Astrocyte of the hippocampus (primary cell): ENCODE measurements at places on chromosomes 1 and 21.

DNA sequence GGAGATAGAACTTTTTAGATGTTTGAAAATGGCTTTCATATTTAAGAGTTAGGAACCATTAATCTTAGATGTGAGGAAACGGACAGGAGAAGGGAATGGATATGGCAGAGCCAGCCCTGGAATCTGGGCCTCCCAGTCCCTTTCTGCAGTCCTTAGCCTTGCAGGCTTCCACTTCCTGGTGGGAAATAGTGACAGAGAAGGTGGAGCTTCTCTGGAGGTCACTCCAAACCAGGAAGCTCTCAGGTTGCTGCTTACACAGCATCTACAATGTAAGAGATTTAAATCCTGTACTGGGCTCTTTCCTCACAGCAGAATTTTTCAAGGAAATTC is 2.5 kb downstream of the S100A11 start:
- DNase-seq: no peak

DNA sequence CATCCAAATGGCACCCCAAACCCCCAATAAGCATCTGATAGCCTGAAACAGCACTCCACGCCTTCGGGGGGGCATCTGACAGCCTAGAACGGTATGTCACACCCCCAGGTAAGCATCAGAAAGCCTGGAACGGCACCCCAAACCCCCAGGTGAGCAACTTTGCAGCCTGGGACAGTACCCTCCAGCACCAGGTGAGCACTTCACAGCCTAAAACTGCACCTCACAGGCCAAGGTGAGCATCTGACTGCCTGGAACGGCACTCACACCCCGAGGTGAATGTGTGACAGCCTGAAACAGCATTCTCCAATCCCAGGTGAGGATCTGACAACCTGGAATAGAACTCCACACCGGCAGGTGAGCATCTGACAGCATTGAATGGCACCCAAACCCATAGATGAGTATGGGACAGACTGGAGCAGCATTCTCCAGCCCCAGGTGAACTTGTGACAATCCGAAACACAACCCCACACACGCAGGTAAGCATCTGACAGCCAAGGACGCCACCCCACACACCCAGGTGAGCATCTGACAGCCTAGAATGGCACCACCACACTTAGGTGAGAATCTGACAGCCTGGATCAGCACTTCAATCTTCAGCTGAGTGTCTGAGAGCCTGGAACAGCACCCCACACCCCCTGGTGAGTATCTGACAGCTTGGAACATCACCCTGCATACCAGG is 18.3 kb upstream of the MMEL1 start:
- no peak for DNase-seq

DNA sequence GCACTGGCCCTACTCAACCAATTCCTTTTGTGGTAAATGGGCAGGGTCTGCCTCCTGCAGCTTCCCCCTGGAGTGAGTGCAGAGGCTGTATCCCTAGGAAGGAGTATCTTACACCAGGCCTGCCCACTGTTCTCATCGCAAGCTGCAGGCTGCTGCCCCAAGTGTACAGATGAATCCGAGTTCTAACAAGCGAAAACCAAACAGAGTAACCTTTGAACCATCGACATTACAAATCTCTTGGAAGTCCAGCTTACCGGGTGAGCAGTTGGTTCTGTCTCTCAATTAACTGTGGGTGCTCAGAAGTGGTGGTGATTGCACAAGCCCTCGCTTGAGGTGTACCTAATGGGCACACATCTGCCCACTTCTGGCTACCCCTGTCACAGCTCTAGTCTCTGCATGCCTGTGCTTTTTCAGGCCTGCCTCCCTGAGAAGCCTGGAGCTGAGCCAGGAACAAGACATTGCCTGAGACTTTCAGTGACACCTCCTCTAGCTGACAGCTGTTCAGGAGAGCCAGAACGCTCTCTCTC is 22.7 kb downstream of the INAVA start:
- DNase-seq: no peak

- no peak for DNase-seq
Observed at GRCh38 chr1:148352470-148353053, 130.5 kb downstream of the PPIAL4G start.

- DNase-seq: no peak
Observed at GRCh38 chr1:60431593-60431992, 358.0 kb upstream of the C1orf87 start.

DNA sequence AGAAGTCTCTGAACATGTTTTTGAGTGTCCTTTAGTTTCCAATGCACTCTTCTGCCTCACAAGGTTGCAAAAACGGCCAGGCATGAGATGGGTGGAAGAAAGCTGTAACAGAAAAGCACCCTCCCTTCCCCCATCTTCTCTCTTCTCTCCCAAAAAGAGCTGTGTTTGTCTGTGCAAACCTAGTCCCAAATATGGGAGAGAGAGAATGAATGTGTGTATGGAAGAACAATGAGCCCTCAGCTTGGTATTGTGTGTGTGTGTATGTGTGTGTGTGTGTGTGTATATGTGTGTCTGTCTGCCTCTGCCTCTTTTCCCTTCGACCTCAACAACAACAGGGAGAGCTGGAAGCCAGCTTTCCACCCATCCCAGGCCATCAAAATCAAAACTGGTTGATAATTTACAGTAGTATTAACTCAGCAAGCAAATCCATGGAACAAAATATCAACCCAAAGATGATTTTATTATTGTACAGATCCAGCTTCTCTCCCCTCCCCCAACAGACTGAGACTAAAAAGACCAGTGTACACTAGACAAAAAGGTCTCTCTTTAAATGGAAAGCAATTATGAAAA is 1.8 kb downstream of the RERE start:
- peak; percentile 61 for DNase-seq

- DNase-seq: no peak
Observed at GRCh38 chr1:2477791-2478499, 1.9 kb downstream of the PLCH2 start.

GRCh38 chr1:18469514-18469913 is 11.2 kb upstream of the KLHDC7A start:
- no peak for DNase-seq

GRCh38 chr1:66446261-66447001 is 87.5 kb upstream of the SGIP1 start:
- DNase-seq: peak; percentile 82

- DNase-seq: no peak
Observed at GRCh38 chr1:237103021-237103420, 61.0 kb downstream of the RYR2 start.

DNA sequence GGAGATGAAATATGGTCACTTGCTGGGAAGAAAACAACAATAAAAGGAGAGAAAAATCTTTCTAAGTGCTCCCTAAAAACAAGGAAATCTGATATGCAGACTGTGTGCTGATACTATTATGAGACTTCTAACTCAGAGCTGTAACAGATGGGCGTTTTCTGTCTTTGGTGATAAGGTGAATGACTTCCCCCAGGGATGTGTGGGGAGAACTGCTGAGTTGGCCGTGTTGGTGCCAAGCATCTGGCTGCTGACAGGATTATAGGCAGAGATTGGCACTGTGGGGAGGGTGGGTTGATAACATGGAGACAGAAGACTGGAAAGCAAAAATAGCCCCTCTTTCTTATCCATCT is 438.5 kb upstream of the PLXNA2 start:
- DNase-seq: no peak

DNA sequence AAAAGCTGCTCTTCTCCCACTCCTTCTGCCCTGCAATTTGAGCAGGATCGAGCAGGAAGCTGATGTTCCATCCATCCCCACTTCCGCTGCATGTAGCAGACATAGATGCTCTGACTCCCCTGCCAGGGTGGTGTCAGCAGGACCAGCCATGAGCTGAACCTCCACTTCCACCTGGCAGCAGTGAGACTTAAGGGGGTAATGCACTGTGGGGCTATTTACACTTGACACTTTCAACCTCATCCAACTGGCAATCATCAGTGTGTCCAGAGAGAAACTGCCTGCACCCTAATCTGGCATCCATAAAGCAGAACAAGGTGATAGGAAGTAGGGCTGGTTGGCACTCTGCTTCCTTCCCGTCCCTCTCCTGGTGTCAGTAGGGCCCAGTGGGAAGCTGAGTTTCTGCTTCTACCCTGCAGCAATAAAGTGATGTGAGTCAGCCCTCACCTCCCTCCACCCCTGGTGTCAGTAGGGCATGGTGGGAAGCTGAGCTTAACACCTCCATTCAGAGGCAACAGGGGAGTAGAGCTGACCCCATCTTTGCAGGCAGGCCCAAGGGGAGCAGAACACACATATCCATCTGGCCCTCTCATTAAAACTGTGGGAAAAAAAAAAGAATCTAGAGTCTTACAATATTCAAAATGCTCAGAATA is 272.3 kb downstream of the PTPRU start:
- no peak for DNase-seq

DNA sequence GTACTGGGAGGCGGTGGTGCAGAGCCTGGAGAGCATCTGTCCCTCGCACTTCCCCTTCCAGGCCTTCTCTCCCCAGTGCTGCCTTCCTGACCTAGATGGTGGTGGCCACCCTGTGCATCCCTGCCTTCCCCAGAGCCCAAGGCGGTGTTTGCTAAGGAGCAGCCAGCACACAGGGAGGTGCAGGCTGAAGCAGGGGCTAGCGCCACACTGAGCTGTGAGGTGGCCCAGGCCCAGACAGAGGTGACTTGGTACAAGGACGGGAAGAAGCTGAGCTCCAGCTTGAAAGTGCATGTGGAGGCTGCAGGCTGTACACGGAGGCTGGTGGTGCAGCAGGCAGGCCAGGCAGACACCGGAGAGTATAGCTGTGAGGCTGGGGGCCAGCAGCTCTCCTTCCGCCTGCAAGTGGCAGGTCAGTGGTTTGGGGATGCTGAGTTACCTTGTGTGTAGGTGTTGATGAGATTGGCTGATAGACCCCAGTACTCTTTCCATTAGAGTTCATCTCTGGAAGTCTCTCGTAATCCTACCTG is 51.6 kb downstream of the OBSCN start:
- no peak for DNase-seq

GRCh38 chr1:235326719-235327558 is 1.0 kb downstream of the ARID4B start:
- peak; percentile 63 for DNase-seq

DNA sequence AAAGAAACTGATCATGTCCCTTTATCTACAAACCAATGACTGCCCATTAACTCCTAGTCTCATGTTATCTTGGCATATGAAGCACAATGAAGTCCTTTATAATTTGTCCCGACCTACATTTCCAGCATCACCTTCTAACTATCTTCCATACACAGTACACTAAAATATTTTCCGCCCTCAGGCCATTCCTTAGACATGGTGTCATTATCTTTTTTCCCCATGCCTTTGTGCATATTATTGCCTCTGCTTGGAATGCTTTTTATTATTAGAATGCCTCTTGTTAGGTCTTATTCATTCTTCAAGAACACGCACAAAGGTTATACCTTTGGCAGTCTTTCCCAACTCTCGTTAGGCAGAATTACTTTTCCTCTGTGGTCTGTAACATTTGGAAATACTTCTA is 39.6 kb downstream of the ATG4C start:
- DNase-seq: peak; percentile 64

- peak; percentile 41 for DNase-seq
Observed at GRCh38 chr1:13813398-13814012, 113.5 kb downstream of the PRDM2 start.

DNA sequence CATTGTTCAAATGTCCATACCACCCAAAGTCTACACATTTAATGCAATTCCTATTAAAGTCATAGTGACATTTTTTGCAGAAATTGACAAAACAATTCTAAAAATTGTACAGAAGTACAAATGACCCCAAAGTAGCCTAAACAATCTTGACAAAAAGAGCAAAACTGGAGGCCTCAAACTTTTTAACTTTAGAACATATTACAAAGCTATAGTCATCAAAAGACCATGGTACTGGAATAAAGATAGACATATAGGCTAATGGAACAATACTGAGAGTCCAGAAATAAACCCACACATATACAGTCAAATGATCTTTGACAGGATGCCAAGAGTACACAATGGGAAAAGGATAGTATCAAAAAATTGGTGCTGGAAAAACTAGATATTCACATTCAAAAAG is 213.2 kb upstream of the SAMSN1 start:
- DNase-seq: no peak

- DNase-seq: peak; percentile 15
Observed at GRCh38 chr1:237901299-237901934, 10.7 kb upstream of the ZP4 start.

DNA sequence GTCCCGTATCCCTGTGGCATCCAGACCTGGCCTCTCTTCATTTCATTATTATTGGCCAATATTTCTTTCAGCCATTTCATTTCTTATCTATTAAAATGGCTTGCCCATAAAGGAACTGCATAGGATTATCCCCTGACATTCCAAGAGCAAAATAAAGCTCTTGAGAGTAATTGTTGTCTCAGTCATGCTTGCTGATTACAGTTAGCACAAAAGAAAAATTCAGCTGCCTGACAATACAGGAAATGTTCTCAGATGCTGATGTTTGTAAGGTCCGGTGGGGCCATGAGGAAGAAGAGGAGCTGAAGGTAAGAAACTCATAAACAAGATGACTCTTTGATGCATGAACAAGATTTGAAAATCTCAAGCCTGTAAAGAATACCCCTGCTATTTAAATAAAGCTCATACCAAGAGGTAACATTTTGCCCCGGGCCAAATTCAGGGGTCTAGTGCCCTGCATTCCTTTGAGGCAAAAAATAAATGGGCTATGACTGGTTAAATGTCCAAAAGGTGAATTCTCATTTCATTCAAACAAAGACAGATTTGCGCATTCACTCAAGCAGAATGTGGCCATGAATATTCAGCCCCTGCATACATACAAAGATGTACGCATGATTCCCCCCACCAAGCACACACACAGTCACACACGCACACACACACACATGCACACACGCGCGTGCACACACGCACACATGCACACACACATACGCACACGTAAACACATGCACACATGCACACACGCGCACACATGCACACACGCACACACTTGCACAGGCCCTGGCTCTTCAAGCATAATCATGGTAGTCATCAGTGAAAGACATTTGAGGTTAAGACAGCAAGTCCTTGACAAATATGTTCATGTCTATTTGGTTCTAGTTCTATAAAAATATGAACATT is 44.8 kb downstream of the KCNJ15 start:
- no peak for DNase-seq

DNA sequence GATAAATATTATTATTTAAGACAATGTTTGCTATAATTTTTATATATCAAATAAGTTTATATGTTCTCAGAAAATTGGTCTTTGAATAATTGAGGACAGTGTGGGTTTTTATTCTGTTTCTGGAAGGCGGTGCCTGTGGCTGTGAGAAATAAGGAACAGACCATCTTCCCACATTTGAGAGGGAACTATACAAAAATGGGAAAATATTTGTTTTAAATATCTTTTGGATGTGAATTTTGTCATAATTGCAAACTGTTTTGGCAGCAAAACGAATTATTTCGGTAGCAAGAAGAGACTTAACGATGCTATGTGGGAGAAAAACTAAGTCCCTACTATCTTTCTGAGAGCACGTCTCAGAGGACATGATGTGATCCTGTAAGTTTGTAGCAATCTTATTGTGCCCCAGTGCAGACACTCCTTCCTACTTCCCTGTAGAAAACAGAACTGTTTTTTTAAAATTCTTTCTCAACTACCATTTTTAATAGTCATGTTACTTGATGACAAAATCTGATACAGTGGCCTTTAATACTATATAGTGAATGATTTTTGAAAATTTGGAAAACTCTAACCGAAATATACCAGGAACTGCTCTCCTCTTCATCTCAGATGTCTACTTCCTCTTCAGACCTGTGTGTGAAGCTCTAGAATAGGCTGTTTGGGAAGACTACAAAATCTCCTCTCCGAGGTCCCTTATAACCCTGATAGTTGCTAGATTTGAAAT is 25.4 kb downstream of the PTPRC start:
- DNase-seq: no peak

- peak; percentile 77 for DNase-seq
Observed at GRCh38 chr1:182615468-182616129, 11.4 kb upstream of the RGS16 start.
